ENCODE measurements at places on chromosomes 2 and 18.
A peak's percentile ranks its signal among the peaks of the same experiment; 100 is the strongest.

DNA sequence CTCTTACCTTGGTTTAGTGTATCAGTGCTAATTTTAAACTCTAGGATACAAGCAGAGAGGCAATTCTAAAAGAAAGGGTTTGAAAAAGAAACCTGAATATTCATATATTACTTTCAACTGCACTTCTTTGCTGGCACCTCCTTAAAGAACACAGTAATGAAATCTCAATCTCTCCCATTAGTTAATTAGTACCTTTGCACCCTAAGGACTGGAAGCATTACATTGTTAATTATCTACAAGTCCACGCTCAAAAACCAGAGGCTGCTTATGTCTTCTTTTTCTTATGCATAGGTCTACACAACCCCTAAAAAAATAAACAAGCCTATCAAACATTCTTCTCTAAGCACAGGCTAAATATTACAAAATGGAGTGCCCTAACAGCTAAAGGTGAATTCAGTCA, 20.2 kb downstream of the EPHA4 start:
- no peak for DNase-seq

DNA sequence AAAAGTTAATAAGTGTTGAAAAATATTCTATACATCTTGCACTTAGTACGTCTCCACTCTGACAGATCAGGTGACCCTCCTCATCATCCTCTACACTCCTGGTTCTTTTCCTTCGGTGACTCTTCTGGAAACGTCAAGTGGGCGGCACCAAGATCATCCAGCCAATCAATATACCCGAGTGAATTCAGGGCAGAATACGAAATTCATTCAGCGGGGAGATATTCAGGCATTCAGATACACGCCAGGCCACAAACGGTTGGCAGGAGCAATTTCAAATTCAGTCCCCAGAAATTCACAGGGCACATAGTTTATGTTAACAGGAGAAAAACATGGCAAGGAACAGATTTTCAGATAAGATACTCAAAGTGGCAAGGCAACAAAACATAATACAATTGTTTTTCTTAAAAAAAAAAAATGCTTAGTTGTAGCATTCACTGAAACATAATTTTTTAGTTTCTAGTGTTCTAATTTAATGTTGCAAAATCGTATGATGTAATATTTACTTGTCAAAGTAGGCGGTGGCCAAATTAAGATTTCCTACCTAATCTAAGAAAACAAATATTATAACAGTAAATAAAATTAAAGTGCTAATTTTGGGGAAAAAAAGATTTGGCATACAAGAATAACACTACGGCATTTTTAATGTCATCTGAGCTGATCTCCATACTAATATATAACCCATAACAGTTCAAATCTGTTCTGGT, 4.2 kb downstream of the CLK1 start:
- DNase-seq, result peak; percentile 11

- DNase-seq, result no peak
Measured at GRCh38 chr2:205787761-205788160, 105.5 kb downstream of the NRP2 start.

GRCh38 chr2:160281213-160281612, 81.1 kb upstream of the ITGB6 start:
- no peak for DNase-seq

DNA sequence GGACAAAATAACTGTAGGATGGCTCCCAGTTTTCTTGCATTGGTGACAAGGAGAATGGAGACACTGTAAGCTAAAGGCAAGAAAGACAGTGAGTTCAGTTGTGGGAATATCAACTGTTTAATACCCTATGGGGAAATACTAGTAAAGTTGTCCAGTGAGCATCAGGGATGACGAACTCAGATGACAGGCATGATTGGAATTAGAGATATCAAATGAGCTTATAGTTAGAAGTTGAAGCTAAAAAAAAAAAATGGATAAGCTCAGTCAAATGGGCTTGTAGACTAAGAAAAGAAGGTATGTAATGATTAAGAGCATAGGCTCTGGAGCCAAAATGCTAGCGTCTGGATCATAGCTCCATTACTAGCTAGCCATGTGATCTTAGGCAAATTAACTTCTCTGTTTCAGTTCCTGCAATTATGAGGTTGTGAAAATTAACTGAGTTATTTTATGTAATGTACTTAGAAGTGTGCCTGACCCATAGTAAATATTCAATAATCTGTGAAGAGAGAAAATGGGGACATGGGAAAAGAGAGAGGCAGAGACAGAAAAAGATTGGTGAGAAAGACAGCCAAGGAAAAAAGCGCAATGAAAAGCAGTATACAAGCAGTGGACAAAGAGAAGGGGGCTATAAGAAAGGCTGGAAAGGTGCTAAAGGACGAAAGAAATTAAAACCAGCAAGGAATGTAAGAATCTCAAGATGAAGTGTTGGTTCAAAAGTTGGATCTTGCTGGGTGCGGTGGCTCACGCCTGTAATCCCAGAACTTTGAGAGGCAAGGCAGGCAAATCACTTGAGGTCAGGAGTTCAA, 95.7 kb upstream of the SLC39A10 start:
- no peak for DNase-seq

DNA sequence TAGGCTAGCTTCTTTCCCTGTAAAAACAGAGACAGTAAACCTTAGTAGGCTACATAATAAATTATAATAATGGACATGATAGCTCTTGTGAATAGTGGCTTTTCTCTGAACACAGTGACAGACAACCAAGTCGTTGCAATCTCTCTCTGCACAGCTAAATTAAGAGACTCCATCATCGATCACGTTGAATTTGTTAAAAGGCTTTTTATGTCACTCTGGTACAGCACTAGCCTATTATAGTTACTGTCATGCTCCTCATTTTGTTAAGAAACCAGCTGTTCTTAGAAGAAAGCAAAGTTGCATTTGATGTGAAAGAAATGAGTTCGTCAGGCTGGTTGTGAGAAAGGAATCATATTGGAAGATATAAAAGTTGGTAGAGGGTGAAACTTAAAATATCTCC, 50.3 kb upstream of the ARHGAP28 start:
- DNase-seq, result no peak

GRCh38 chr2:61018318-61018755, 282 bp upstream of the PUS10 start:
- DNase-seq, result no peak

DNA sequence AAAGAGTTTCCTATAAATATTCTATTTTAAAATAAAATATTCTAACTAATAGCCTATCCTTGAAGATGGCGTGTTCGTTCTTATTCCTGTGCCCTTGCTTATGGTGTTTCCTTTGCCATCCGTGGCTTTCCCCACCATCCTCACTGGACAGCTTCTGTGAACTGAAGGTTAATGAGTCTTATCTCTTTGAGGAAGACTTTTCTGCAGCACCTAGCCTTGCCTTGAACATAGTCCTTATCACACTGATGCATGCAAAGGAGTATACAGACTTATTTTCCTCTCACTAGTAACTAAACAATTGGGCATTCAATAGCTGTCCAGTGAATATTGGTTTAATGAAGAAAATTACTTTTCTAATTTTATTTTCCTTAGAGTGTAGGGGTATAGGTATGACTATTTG, 88.1 kb downstream of the GULP1 start:
- DNase-seq, result no peak

GRCh38 chr18:40168026-40168425, 1787.0 kb upstream of the PIK3C3 start:
- DNase-seq, result no peak

Measured in right lung (tissue), 10 donors.